ENCODE measurements at places on chromosomes 5 and 9.
A peak's percentile ranks its signal among the peaks of the same experiment; 100 is the strongest.

DNA sequence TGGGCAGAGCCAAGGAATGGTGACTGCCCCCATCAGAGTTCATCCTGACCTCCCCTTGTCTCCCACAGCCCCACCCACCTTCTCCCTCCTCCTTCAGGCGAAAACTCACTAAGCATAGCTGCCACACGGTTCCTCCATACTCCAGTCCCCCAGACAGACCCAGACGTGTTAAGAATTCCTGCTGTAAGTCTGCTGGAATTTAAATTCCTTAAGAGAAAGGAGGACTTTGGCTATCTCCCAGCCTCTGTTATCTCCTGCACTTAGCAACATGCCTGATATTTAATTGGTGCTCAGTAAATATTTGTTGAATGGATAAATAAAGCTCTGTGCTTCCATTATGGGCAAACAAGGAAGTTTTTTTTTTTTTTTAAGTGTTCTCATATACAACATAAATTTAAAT lies 213.7 kb downstream of the RFK start:
- peak; percentile 73 for DNase-seq

- no peak for DNase-seq
Observed at GRCh38 chr9:110537841-110538646, 41.5 kb downstream of the SVEP1 start.

DNA sequence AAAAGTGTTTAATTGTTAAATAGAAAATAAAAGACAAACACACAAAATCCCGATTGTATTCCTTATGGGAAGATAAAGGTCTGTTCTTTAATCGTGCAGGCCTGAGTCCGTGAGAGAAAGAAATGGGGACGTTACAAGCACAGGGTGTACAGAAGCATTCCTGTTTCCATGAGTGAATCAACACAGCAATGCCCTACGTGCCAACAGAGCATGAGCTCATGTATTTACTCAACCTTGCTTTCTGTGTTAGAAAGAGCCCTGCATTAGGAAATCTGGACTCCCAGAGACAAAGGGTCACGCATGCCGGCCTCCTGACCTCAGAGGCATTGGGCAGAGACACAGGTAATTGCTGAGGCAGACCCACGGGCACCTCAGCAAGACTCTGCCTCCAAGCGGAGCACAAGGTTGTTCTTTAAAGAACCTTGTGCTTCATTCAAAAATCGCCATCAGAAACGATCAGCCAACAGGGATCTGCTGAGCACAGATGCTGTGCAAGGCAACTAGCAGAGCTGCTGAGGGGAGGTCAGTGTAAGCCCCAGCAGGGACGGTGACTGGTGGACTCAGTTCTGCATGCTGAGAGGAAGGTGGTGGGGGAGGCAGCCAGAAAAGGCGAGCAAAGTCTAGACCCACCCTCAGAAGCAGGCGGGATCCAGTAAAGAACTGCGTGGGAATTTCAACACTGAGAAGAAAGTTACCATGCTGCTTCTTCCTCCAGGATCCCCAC lies 101.0 kb downstream of the TLE1 start:
- peak; percentile 61 for DNase-seq

DNA sequence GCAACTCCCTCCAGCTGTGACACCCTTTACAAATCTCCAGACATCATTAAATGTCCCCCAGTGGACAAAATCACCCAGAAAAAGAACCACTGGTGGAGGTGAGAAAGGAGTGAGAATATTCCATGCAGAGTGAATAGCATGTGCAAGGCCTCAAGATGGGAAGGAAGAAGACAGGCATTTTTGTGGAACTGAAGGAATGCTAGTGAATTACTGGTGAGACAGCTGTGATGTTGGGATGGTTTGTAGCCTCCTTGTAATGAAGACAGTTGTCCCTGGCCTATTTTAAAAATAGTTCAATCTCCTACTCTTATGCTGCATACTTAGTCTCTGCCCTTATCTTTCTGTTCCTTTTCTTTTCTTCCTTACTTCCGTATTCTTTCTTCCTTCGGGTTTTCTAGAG lies 124.9 kb upstream of the RPS23 start:
- no peak for DNase-seq

DNA sequence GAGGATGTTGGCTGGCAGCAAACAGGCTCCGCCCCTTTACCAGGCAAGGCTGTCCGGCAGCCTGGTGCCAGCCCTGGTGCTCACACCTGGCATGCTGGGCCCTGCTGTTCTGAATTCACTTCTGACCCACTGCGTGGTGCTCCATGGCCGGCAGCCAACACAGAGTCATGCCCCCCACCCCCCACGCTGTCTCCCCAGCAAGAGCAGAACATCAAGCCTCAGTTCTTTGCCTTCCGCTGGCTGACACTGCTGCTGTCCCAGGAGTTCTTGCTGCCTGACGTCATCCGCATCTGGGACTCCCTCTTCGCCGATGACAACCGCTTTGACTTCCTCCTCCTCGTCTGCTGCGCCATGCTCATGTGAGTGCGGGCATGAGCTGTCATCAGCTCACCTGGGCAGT lies 12.6 kb upstream of the ENDOG start:
- no peak for DNase-seq

- no peak for DNase-seq
Observed at GRCh38 chr9:18501949-18502348, 28.0 kb downstream of the ADAMTSL1 start.

- DNase-seq, result no peak
Observed at GRCh38 chr5:118249386-118249785, 739.0 kb downstream of the DTWD2 start.

- DNase-seq, result no peak
Observed at GRCh38 chr5:36535378-36535777, 71.0 kb upstream of the SLC1A3 start.

DNA sequence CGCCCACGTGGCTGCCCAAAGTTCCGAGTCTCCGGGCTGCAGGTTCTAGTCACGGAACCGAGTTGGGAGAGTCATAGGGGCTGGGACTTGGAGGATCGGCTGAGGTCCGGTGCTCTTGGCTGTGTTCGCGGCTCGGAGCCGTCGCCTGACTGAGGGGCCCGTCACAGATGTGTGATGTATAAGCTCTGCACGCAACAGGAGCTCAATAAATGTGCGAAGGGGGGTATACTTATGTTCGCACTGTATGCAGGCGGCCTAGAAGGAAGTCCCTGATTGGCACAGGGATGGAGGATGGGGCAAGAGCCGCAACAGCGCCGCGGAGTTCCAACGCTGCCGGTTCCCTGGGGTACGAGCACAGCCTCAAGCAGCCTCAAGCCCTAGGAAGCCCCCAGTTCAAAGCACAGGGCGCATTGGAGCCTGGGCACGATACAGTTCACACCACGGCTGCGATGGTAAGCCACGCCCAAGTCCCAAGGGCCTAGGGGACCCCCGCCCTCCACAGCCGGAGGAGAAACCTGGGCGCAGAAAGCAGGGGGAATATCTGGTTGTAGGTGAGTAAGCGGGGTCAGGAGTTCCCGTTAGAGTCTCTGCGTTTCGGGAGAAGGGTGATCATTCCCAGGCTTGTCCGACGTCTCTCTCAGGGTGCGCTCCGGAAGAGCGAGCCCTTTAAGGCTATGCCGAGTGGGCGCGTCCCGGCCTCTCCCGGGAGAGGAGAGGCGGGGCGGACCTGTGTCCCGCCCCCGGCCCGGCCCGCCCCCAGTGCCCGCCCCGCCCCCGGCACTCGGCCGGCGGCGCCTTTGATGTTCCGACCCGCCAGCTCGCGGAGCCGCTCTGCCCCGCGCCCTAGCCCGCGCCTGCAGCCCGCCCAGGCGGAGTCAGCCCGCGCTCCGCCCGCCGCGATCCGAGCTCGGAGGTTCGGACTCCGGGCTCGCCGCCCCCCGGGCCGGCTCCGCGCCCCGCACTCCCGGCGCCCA lies at the start of gene TCF7:
Gene TCF7 (plus strand): TSS at position 780 of the 974 bp plus-strand sequence. CDS start 226 bp downstream, outside the sequence.
- no peak for DNase-seq

DNA sequence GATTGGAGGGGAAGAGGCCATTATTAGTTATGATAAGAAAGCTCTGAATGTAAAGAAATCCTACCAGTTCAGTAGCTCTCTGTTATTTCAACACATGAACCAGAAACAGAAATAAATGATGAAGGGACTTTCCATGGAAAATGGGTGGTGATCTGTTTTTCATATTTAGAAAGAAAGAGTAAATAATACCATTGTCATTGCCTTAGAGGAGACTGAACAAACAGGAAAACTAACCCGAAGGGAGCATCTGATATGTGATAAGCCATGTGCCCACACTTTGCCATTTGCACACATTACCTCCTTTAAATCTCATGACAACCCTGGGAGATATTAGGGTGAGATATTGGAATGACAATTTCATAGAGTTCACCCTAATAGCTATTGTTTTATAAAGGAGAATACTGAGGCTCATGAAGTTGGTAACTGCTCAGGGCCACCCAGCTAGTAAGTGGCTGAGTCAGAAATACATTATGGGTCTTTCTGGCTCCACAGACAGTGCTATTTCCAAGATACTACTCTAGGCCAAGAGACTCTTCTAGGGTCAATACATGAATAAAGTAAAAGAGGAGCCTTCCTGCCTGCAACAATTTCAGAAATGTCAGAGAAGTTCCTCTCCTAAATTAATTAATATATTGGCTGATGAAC lies 111.0 kb upstream of the SLIT3 start:
- DNase-seq, result no peak

- no peak for DNase-seq
Observed at GRCh38 chr9:13548535-13548934, 269.0 kb upstream of the MPDZ start.

DNA sequence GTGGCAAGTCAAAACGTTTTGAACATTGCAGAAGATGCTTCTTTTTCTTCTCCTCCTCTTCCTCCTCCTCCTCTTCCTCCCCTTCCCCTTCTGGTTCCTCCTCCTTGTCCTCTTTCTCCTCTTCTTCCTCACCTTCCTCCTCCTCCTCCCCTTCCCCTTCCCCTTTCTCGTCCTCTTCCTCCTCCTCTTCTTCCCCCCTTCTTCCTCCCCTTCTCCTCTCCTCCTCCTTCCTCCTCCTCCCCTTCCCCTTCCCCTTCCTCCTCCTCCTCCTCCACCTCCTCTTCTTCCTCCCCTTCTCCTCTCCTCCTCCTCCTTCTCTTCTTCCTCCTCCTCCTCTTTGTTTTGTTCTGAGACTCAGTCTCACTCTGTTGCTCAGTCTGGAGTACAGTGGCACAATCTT lies 167.0 kb upstream of the SV2C start:
- DNase-seq, result no peak

- no peak for DNase-seq
Observed at GRCh38 chr9:100222674-100223073, 123.6 kb downstream of the INVS start.

DNA sequence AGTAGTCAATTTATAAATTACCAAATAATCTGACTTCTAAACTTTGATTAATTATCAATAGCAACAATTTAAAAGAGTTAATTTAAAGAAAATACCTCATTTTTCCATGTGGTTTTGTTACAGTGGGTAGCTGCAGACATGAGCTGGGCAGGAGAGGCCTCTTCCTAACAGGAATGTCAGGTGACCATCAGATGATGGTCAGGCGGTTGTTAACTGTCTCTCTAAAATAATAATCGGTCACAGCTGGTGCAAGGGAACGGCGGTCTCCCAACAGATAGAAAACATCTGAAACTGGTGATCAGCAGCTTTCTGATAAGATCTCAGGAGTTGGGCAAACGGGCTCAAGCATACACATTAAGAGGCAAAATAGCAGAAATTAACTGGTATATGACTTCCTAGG lies 342.7 kb upstream of the CYLC2 start:
- DNase-seq, result no peak

DNA sequence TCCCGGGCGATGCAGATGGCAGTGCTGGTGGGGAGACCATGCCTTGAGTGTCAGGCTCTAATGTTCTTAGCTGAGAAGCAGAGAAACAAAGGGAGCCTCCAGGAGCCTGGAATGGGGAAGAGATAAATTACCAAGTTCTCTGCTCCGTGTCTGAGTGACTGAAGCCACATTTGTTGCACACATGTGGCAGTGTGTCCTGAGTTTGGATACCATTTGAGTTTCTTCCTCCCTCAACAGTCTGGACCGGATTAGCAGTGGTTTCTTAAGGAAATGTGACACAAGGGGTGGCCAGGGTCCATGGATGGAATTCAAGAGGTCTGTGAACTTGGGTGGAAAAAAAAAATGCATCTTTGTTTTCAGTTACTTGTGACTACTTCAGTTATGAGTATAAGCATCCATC lies 50.7 kb upstream of the GARNL3 start:
- no peak for DNase-seq

- no peak for DNase-seq
Observed at GRCh38 chr5:5139777-5140478, at the start of gene ADAMTS16. Gene ADAMTS16, plus strand, starts transcription at chr5:5140330. Its CDS starts 138 bp downstream, at chr5:5140468.

GRCh38 chr5:60943624-60944023 lies 1.2 kb downstream of the ERCC8 start:
- DNase-seq, result no peak

GRCh38 chr9:89879276-89879675 lies 274.5 kb downstream of the GADD45G start:
- DNase-seq, result no peak

GRCh38 chr5:170226661-170227060 lies 6.1 kb upstream of the C5orf58 start:
- no peak for DNase-seq

DNA sequence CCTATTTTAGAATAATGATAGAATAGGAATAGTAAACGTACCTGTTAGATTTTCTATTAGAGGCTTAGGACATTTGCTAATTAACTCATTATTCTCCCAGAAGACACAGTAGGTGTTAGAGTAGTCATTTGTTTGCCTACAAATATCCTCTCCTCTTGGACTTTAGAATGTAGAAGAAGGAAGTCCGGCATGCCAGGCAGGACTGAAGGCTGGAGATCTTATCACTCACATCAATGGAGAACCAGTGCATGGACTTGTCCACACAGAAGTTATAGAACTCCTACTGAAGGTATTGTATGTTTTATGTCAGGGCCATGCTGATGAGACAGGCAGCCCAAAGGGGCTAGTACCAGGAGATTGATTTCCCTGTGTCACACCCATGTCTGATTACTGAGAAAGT lies 43.3 kb downstream of the CD180 start:
- no peak for DNase-seq

DNA sequence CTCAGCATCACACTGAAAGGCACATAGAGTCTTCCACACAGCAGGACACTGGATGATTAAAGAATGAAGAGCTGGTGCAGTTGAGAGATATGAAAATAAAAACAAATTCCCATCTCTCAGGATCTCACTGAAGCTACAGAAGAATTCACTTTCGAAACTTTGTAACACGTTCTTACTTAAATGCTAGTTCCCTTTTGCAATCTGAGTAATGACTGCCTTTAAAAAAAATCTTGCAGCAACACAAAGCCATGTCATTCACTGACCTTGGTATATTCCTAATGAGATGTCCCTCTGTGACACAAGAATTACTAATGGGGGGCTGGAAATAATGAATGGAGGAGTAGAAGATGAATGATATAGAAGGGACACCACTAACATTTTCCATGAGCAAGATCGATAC lies 201.8 kb downstream of the GLIS3 start:
- no peak for DNase-seq

GRCh38 chr5:14741801-14742440 lies 77.4 kb downstream of the OTULIN start:
- DNase-seq, result no peak

- DNase-seq, result peak; percentile 77
Observed at GRCh38 chr9:109098171-109098959, 21.4 kb downstream of the TMEM245 start.

DNA sequence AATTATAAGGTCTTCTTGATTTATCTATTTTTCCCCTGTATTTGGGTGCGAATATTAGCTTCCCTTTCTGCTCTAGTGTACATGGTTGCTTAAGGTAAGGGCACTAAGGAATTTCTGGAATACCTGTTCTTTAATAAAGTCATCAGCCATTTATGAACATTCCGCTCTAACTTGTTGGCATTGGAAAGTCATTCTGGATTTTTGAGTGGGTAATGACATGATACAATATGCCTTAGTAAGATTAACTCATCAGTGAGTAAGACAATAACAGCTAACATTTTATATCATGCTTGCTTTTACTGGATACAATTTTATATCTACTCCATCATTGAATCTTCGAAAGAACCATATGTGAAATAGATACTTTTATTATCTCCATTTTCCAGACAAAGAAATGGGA lies 196.1 kb downstream of the ARRDC3 start:
- no peak for DNase-seq
